ENCODE measurements at places on chromosomes 3 and 15. TPM values are rescaled to one million over a fixed set of nuclear protein-coding genes. Genes with fewer than 3 reads are reported as not detected.

The GOLGA8B gene
- total RNA-seq = 31.3 TPM

The ZBTB47 gene
- total RNA-seq = 69.3 TPM

The UCN2 gene
- total RNA-seq = not detected

The TM4SF18 gene
- 6.2 TPM for total RNA-seq

The TM2D3 gene
- total RNA-seq = 105 TPM

The ZBTB20 gene
- total RNA-seq = 60.3 TPM

DNA sequence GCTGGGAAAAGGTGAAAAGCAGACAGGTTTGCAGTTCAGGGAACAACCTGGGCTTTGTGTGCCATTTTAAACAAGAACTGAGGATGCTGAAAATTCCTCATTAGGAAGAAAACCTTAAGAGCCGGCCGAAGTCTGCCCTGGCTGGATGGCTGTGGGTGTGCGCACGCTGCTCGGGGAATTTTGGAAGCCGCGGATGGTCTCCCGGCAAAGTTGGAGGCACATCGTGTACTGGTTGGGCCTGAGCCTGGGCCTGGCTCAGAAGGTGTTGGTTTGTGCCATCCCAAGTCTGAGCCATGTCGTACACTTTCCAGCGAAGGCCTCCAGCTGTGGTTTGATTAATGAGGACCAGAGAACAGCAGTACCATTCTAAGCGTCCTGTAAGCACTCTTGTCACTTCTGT lies 188.2 kb downstream of the ATP10A start:
- H3K36me3 ChIP-seq = peaks cover 22% of the 10 kb centered on the region
- no peaks in the 10 kb centered on the region for H3K27me3 ChIP-seq
- peak overlapping the region; percentile 95 for H3K27ac ChIP-seq
- peaks cover 30% of the 10 kb centered on the region for H3K4me1 ChIP-seq

- no peak overlapping the region for H3K27ac ChIP-seq
- H3K27me3 ChIP-seq = no peaks in the 10 kb centered on the region
- no peaks in the 10 kb centered on the region for H3K4me1 ChIP-seq
- H3K36me3 ChIP-seq = no peaks in the 10 kb centered on the region
- no peak overlapping the region for H3K4me3 ChIP-seq
Observed at GRCh38 chr3:104750581-104750980, 616.1 kb upstream of the ALCAM start.

DNA sequence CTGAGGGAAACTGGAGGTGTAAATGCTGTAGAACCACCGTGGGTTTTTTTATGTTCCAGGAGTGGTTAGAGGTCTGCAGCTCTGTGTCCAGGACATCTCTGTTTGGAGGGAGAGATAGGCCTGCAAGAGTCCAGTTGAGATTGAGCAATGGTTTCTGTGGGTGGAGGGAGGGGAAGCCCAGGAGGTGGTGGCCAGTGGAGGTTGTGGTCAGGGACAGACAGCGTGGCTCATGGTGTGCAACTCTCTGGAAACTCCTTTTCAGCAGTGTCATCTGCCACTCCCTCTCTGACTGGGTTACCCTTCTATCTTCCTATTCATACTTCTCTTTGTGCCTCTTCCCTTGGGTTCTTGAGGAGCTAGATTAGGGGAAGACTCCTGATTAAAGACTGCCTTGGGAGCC lies 9.6 kb downstream of the XCR1 start:
- H3K27ac ChIP-seq = no peak overlapping the region
- H3K4me3 ChIP-seq = no peak overlapping the region
- H3K36me3 ChIP-seq = no peaks in the 10 kb centered on the region
- DNase-seq = no peak
- H3K27me3 ChIP-seq = no peaks in the 10 kb centered on the region
- no peaks in the 10 kb centered on the region for H3K4me1 ChIP-seq

DNA sequence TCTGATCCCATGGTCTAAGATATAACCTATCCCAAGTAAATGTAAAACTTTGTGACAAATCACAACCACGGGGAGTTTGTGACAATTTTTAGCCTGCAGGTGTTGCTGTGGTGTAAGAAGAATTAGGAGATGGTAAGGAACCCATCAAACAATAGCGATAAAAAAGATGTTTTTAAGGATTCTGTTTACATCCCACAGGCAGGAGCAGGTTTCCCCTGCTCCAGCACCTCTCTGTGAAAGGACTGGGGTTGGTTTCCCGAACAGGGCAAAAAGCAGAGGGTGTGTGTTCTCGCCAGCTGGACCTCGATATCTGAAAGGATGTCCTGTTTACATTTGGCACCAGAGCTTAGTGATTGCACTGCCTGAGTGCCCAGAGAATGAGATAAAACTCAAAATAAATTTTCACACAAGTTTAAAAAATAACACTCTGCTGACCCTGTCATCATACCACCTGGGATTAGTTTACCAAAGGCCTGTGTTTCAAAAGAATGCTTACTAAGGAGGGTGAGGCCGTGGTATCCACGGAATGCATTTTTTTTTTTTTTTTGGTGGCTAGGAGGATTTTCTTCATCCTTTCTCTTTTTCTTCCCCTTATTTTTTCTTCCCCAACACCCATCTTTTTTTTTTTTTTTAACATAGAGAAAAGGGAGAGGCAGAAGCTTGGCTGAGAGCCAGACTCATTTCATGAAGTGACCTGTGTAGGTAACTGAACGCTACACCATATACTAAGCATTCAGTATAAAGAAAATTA lies 151.8 kb upstream of the DPH6 start:
- H3K4me1 ChIP-seq = peaks cover 9% of the 10 kb centered on the region
- H3K27me3 ChIP-seq = no peaks in the 10 kb centered on the region
- H3K27ac ChIP-seq = peak overlapping the region; percentile 62
- DNase-seq = no peak

- H3K27me3 ChIP-seq = no peaks in the 10 kb centered on the region
- DNase-seq = no peak
- H3K4me1 ChIP-seq = no peaks in the 10 kb centered on the region
- H3K4me3 ChIP-seq = no peak overlapping the region
- no peaks in the 10 kb centered on the region for H3K36me3 ChIP-seq
- no peak overlapping the region for H3K27ac ChIP-seq
Observed at GRCh38 chr3:81105206-81105605, 656.2 kb downstream of the GBE1 start.

DNA sequence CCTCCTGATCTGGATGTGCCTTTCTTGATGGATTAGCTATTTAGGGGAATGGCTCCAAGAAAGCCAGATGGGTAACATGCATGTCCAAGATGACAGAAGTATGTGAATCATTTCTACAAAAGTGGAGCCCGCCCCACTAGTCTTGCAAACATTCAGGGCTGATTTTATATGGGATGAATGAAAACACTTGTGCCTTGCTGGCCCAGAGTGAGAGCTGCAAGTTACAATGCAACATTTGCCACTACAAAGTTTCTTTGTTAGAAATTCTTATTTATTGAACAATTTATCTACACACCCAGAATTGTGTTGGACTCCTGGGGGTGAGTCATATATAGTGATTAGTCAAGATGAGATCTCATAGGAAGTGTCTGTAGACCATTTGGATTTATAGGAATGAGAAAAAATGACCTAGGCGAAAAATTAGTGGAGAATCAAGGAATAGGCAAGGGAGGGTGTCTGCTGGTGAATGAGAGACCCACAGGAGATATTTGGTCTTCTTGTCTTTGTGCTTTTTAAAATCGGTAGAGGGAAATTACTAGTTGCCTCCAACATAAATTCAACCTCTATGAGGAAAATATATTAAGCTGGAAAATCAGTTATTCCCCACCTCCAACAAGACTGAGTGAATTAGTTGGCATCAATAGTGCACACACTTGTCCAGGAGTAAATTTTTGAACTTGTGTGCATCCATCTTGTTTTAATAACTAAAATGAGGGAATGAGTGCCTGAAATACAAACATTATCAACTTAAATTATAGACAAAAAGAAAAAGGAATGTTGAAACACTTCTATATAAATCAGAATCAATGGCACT lies 53.5 kb upstream of the DCBLD2 start:
- no peaks in the 10 kb centered on the region for H3K36me3 ChIP-seq
- H3K27me3 ChIP-seq = no peaks in the 10 kb centered on the region
- no peak overlapping the region for H3K27ac ChIP-seq
- no peak for DNase-seq

DNA sequence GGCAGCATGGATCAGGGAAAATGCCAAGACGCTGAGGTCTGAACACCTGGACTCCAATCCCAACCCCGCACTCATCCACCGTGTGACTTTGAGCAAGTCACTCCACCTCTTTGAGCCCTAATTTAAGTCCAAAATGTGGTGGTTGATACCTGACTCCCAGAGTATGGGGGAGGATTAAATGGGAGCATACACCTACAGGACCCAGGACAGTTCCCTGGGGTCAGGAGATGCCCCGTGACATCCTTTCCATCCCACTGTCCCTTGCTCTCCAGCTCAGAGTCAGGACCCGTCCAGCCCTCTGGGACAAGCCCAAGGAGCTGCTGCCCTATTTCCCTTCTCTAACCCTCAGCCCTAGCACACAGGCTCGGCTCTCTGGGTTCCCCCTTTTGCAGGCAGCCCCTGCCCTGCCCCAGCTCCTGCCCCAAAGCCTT lies 276.4 kb downstream of the XXYLT1 start:
- no peak overlapping the region for H3K4me3 ChIP-seq
- H3K27me3 ChIP-seq = no peaks in the 10 kb centered on the region
- H3K27ac ChIP-seq = no peak overlapping the region
- no peaks in the 10 kb centered on the region for H3K36me3 ChIP-seq
- no peak for DNase-seq
- no peaks in the 10 kb centered on the region for H3K4me1 ChIP-seq

- no peak overlapping the region for H3K4me3 ChIP-seq
- no peaks in the 10 kb centered on the region for H3K4me1 ChIP-seq
- DNase-seq = no peak
- H3K36me3 ChIP-seq = peaks cover 32% of the 10 kb centered on the region
- no peak overlapping the region for H3K27ac ChIP-seq
- no peaks in the 10 kb centered on the region for H3K27me3 ChIP-seq
Observed at GRCh38 chr3:141610939-141611338, 124.1 kb downstream of the RASA2 start.

GRCh38 chr3:16266714-16267113 lies 1.7 kb downstream of the OXNAD1 start:
- no peaks in the 10 kb centered on the region for H3K27me3 ChIP-seq
- DNase-seq = no peak
- H3K27ac ChIP-seq = no peak overlapping the region
- no peak overlapping the region for H3K4me3 ChIP-seq

- peak; percentile 41 for DNase-seq
- no peaks in the 10 kb centered on the region for H3K36me3 ChIP-seq
- peak overlapping the region; percentile 99 for H3K27ac ChIP-seq
- H3K4me1 ChIP-seq = peaks cover 13% of the 10 kb centered on the region
- H3K4me3 ChIP-seq = no peak overlapping the region
Observed at GRCh38 chr15:60391722-60392315, 6.0 kb downstream of the ANXA2 start.

GRCh38 chr3:123638936-123639689 lies 54.3 kb upstream of the HACD2 start:
- no peak for DNase-seq
- H3K27me3 ChIP-seq = no peaks in the 10 kb centered on the region
- peak overlapping the region; percentile 49 for H3K27ac ChIP-seq
- H3K4me3 ChIP-seq = no peak overlapping the region

GRCh38 chr3:161213644-161214043 lies 7.5 kb upstream of the NMD3 start:
- H3K4me1 ChIP-seq = no peaks in the 10 kb centered on the region
- no peak overlapping the region for H3K27ac ChIP-seq
- no peak overlapping the region for H3K4me3 ChIP-seq
- H3K27me3 ChIP-seq = no peaks in the 10 kb centered on the region
- no peaks in the 10 kb centered on the region for H3K36me3 ChIP-seq
